Posterior cingulate gyrus (tissue), 11 donors: ENCODE measurements at places on chromosomes 3 and 15.

- DNase-seq: no peak
Measured at GRCh38 chr3:129058441-129059200, 2.0 kb upstream of the GP9 start.

- DNase-seq: no peak
Measured at GRCh38 chr3:126305427-126305826, 51.8 kb downstream of the KLF15 start.

GRCh38 chr3:127165036-127165435 is 27.9 kb upstream of the PRR23E start:
- DNase-seq: no peak

GRCh38 chr3:69420781-69421520 is 35.1 kb upstream of the FRMD4B start:
- no peak for DNase-seq

- DNase-seq: no peak
Measured at GRCh38 chr3:154932633-154933032, 147.5 kb upstream of the MME start.

DNA sequence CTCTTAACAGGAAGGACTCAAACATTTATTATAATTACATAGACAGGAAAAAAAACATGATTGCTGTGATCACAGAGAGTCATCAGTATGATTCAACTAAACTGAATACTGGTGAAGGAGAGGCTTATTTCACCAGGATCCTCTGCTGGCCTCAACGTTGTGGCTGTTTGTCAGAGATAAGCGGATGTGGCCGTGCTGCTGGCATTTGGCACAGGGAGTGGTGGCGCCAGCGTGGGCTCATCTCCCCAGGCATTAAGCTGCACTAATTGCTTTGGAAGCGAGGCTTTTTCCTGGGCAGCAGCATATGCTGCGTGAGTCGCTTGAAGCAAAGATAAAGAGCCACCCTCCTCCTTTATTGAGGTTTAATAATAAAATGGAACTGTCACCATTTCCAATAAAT is 306.7 kb downstream of the LRTM1 start:
- DNase-seq: no peak

DNA sequence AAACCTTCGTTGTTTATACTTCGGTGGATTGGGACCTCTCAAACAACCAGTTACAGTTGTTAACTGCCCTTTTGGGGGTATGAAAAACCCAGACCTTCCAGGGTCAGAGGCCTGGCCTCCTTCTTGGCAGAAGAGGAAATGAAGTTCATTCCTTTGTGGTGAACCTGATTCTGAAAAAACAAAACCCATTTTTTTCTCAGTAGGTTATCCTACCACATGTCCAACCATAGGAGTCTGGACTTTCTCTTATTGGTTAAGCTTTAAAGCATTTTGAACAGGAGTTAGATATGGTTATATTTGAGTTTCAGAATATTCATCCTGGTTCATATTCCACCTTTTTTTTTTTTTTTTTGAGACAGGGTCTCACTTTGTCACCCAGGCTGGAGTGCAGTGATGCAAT is 7.2 kb upstream of the LACTB start:
- DNase-seq: no peak

DNA sequence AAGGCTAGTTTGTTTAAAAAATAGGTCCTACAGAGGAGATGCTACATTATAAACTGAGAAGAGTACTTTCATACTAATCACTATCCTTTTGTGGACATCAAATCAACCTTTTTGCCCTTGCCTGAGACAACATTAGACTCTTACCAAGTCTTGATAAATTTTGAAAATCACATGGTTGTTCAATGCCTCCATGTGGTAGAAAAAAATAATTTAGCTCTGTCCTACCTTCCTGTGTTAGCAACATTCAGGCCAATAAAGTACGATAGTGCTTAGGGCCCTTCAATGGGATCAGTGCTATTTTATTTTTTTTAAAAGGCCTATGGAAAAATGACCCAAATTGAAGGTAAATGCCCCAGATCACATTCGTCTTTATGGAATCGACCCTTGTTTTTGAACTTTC is 5.0 kb upstream of the UBE2E1 start:
- no peak for DNase-seq

GRCh38 chr3:36487616-36488015 is 107.3 kb downstream of the STAC start:
- DNase-seq: no peak
